ENCODE measurements at places on chromosomes 6 and 20.

DNA sequence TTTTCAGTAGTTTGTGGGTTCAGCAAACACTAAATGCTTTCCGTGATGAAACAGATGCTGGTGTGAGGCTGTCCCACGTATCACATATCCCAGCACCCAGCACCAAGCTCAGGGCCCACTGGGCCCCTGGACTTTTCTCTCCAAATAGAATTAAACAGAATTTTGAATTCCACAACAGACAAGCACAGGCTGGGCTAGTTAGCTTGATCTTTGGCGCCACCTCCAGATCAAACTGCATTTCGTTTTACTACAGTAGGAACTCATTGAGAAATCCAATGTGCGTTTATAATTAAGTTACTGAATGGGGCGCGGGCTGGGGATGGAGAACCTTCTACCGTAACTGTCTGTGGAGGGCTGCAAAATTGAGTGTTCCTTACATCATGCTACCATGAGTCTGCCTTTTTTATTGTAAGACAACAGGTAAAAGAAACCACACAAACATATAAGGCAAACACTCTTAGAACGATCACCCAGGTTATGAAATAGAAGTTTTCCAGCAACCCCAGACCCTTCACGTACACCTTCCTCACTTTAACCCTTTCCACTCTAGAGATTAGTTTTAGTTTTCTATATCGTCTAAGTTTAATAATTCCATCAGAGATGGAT lies 107.8 kb downstream of the ZFP64 start:
- peak; percentile 62 for DNase-seq

GRCh38 chr6:33451606-33452005 lies 2.8 kb upstream of the ZBTB9 start:
- DNase-seq, result no peak

- no peak for DNase-seq
These were observed 4.1 kb downstream of the MDFI start for GRCh38 chr6:41642090-41642959.

- no peak for DNase-seq
These were observed 230.4 kb downstream of the TAF4 start for GRCh38 chr20:61835301-61835700.

DNA sequence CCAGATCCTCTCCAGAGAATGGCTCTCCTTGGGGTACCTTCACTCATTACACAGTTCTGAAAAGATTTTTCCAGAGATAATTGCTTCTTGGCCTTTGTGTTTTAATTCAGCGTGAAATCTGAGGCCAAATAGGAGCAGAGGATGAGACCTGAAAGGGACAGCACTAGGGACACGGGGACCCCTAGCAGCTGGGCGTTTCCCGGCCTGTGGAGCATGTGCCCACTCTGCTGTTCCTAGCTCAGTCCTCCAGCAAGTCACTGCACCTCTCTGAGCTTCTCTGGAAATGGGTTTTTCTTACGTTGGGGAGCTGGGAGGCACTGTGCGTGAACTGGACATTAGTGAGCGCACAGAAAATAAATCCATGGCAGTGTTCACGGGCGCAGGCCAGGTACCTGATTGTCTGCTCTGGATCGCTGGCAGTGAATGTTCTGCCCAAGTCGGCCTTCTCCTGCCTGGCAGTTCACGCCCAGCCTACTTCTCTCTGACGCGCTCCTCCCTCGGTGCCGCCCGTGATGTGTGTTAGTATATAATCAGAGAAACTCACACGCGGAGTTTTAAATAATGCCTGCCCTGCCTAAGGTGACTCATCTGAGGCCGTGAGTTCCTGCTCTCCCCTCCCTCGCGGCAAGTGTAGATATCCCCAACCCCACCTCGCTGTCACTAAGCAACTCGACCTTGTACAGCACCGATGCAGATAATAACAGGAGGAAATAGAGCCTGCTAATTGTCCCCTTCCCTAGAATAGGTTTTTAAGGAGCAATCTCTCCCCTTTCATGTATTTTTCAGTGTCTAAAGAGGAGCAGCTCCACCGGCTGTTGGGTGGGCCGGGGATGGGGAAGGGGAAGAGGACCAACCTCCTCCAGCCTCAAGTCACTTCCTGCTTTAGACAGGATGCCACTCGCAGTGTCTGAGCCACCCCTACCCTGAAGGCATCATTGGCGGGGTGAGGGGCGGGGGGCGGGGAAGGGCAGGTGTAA lies 2.7 kb upstream of the TUBB2A start:
- DNase-seq, result peak; percentile 37

DNA sequence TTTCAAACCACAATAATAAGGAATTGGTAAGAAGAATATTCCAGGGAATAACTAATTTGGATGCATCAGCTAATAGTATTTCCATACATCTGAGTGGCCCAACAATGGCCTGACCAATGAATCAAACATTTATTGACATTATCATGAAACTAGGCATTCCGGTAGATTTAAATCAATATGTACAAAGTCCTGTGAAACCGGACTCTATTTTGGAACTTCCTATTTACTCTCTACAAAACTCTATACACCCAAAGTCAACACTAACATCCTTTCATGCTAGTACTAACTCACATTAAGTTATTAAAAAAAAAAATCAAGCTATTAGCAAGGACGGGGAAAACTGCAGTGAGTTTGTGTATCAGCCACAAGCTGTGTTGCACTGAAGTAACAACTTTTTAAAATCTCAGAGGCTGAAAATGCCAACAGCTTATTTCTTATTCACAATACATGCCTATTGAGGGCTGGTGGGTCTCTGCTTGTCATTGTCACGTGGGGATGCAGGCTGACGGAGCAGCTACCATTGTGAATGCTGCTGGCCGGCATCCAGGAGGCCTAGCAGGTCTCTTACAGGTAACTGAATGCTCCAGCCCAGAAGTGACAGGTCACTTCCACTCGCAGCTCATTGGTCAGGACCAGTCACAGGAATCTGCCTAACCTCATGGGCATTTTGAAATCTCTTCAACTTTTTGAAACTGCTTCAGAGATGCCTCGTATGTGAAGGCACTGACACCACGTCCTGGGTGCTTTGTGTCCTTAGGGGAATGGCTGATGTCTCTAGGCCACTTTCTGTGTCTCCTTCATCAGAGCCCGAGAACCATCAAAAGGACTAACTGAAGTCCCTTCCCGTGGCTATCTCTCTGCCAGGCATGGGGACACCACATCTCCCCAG lies 76.3 kb downstream of the SLC22A23 start:
- peak; percentile 18 for DNase-seq

DNA sequence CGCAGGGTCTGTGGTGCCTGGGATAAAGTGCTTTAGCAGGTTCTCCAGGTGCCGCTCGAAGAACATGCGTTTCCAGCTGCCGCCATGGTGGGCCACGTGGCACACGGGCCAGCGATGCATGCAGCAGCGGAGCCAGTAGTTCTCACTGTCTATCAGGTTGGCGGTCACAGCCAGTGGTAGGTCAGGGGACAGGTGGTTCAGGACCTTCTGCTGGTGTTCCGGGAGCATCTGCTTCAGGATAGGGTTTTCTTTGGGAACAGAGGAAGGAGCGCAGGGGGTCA lies 16.0 kb downstream of the TMEM151B start:
- DNase-seq, result no peak

DNA sequence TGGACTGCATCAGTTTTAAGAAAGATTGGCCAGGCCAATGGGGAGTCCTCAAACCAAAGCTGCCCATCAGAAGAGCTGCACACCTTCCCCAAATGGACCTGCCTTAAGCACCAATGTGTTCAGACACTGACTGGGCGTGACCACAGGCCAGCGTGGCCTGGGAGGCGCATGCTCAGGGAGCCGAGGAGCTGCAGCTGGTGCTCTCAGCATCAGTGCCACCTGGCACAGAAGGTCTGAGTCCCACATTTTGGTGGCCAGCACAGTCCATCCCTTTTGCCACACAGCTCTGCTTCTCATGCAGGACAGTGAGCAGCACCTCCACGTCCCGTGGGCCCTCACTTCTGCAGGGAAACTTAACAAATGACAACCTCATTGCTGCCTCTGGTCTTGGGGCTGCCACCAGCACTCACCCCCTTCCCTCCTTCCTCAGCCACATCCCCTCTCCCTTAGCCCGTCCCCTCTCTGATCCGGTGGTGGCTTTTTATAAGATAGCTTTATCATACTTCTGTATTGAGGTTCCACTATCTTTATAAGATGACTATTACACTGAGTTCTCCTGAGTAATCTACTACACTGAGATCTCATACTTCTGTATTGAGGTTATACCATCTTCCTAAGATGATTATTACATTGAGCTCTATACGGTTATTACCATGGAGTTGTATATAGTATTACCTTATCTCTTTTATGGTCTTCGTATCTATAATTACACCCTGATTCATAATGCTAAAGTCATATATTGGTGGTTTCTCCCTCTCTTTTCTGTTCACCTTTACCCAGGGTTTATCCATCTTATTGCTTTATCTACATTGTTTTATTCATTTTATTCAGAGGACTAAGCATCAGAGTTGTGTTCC lies 109.1 kb downstream of the TOX2 start:
- no peak for DNase-seq

GRCh38 chr20:44800391-44801046 lies 9.8 kb downstream of the RIMS4 start:
- no peak for DNase-seq

GRCh38 chr6:107396211-107396610 lies 63.2 kb downstream of the PDSS2 start:
- no peak for DNase-seq

DNA sequence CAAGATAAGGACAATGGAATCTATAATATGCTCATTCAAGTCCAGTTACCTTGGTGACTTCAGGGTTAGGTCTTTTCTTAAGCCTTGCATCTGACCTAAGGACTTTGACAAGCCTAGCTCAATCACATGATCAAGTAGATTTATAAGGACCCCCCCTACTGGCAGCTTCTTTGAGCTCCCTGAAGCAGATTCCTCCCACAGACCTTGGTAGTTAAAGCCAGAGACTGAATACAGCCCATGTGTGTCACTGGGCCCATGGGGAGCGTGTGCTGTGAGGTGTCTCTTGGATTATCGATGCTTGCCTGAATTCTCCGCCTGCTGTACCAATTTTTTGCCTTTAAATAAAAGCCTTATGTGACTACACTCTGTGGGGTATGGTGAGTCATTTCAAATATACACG lies 372.7 kb upstream of the RGS17 start:
- DNase-seq, result peak; percentile 4

- no peak for DNase-seq
These were observed 168.6 kb downstream of the CD83 start for GRCh38 chr6:14286144-14286543.

GRCh38 chr6:163813979-163814493 lies 399.5 kb downstream of the QKI start:
- DNase-seq, result no peak

DNA sequence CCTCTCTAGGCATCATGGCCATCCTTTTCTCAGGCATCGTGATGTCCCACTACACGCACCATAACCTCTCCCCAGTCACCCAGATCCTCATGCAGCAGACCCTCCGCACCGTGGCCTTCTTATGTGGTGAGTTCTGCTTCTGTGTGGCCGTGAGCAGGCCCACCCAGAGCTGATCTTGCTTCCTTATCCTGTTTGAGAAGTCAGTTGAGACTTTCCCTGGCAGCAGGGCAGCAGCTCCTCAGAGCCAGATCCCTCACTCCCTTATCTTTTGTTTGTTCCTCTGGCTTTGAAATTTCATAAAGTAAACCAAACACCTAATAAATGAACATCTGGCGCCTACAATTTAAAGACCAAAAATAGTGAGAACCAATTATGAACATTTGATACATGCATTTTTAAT lies 40.6 kb downstream of the SPATA2 start:
- DNase-seq, result no peak

GRCh38 chr20:8287340-8287739 lies 155.3 kb downstream of the PLCB1 start:
- DNase-seq, result no peak

DNA sequence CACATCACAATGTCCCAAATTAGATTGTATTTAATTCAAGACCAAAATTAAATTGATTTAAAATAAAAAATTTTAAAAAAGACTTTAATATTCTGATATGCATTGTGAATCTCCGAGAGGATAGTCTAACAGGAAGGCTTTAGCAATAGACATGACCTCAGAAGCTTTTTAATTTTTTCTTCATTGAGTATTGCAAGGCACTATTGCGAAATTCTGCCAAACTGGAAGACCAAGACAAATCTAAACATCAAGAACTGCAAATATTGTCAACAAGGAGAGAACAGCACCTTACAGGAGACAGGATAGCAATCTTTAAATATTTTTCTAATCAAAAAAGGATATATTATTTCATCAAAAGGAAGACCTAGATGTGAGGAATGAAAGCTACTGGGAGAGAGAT lies 56.9 kb downstream of the BMP5 start:
- no peak for DNase-seq

GRCh38 chr6:158876886-158877285 lies 57.7 kb upstream of the EZR start:
- DNase-seq, result no peak

- DNase-seq, result no peak
These were observed 251.4 kb downstream of the DOK5 start for GRCh38 chr20:54726687-54727300.

DNA sequence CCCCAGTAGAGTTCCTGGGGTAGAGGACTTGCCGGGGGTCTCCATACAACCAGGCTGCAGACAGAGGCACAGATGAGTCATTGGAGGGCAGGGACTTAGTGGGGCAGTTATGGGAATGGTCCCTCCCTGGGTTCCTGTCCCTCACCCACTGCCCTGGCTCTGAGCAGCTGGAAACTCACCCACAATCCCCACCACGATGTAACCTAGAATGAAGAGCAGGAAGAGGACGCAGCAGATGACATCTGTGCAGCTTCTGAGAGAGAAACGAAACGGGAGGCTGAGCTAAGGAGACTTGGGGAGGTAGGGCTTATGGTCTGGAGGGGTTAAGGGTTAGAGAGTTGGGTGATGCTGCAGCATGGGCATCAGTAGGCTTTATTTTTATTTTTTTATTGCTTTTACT lies 2.9 kb downstream of the SLC44A4 start:
- no peak for DNase-seq

- DNase-seq, result no peak
These were observed 13.4 kb downstream of the IYD start for GRCh38 chr6:150382171-150382570.

DNA sequence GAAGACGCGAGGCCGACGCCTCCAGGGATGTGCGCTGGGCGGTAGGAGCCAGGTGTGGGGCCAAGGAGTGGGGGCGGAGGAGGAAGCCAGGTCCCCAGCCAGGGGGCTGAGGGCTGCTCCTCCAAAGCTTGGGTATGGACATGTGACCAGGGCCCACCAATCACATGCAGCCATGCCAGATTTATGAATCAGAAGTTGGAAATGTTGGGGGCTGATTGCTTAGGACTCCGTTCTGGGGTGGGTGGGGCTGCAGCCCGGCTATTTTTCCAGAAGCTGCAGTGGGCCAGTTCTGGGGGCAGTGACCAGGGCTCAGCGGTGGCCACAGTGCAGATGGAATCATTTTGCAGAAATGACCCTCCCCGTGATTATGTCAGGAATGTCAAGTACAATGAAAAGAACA lies 96.0 kb downstream of the CEBPB start:
- DNase-seq, result no peak

DNA sequence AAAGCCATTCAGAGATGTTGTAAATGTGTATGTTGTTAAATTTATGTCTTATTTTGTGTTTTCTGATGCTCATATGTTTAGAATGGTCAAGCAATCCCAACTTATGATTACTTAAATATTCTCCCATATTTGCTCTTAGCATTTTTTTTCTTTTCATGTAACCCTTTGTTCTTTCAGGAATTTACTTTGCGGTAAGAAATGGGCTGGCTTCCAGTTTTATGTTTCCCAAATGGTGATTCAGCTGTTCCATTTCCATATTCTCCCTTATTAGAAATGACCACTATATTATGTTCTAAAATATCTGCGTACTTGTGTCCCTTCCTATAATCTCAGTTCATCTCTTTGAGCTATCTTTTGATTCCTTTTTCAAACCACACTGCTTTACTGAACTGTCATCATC lies 113.7 kb downstream of the CDH26 start:
- no peak for DNase-seq

All from NCI-H345 (cell line).